Gastrocnemius medialis (tissue), 4 donors: ENCODE measurements at places on chromosomes 5 and 9.

GRCh38 chr9:89046832-89047231 lies 55.6 kb downstream of the S1PR3 start:
- no peak for DNase-seq

GRCh38 chr5:89973516-89973915 lies 436.0 kb downstream of the CETN3 start:
- no peak for DNase-seq

GRCh38 chr5:30103052-30103451 lies 1090.4 kb upstream of the CDH6 start:
- no peak for DNase-seq

GRCh38 chr9:75855509-75855908 lies 35.0 kb upstream of the PCSK5 start:
- no peak for DNase-seq

DNA sequence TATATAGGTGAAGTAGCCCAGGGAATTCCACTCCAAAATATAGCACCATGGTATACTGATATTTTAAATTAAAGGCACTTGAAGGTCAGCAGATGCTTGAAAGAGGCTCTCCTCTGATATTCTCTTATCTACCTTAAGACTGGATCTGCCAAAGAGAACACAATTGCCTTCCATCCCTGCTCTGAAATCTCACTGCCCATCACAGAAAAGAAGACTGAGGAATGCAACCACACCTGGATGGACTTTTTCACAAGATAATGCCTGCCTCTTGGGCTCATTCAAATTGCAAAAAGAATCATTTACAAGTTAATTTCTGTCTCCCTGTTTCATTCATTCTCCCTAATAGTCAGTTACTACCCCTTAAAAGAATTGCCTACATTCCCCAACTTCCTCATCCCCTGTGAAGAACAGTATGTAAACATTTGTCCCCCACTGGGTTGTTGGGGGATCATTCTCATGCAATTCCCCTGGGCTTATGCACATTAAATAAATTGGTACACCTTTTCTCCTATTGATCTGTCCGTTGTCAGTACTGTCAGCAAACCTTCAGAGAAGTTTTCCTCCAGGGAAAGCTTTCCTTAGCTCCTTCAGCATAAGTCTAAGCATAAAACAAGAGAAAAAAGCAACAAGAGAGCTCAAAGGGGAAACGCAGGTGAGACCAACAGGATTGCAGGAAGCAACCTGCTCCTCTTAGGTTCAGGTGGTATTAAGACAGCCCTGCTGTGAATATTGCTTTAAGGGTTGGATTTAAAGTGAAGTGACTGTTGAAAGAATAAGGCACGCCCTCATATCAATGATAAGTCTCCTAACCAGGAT lies 171.4 kb upstream of the SLC30A5 start:
- no peak for DNase-seq
